ENCODE measurements at places on chromosomes 3 and 15. TPM values are rescaled to one million over a fixed set of nuclear protein-coding genes. Genes with fewer than 3 reads are reported as not detected.
A peak's percentile ranks its signal among the peaks of the same experiment; 100 is the strongest.

GRCh38 chr3:174862101-174862500 is 3.0 kb downstream of the NAALADL2 start:
- no peaks in the 10 kb centered on the region for H3K36me3 ChIP-seq
- H3K4me3 ChIP-seq = no peak overlapping the region
- DNase-seq = no peak
- H3K27me3 ChIP-seq = no peaks in the 10 kb centered on the region

GRCh38 chr3:54358969-54359694 is 236.8 kb downstream of the CACNA2D3 start:
- DNase-seq = peak; percentile 85
- H3K4me1 ChIP-seq = peaks cover 41% of the 10 kb centered on the region
- no peaks in the 10 kb centered on the region for H3K36me3 ChIP-seq
- peak overlapping the region; percentile 13 for H3K27ac ChIP-seq
- H3K4me3 ChIP-seq = no peak overlapping the region

GRCh38 chr3:171374260-171374659 is 85.9 kb downstream of the TNIK start:
- H3K27ac ChIP-seq = no peak overlapping the region
- no peaks in the 10 kb centered on the region for H3K27me3 ChIP-seq
- DNase-seq = no peak
- H3K36me3 ChIP-seq = no peaks in the 10 kb centered on the region
- H3K4me1 ChIP-seq = peaks cover 22% of the 10 kb centered on the region
- H3K4me3 ChIP-seq = no peak overlapping the region

The TNFAIP8L3 gene
- polyA plus RNA-seq = 1.4 TPM

DNA sequence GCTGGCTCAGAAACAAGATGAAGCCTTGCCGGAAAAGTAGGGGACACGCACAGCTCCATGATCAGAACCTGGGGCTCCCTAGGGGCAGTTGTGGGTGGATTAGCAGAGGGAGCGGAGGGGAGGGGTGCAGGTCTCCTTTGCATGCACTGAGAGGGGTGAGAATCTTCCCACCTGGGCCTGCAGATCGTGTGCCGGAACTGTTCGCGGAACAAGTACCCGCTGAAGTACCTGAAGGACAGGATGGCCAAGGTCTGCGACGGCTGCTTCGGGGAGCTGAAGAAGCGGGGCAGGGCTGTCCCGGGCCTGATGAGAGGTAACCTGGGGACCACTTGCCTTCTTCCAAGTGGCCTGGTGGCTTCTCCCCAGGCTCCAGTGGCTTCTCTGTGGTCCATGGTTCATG is 24.5 kb upstream of the NR2C2 start:
- peaks cover 6% of the 10 kb centered on the region for H3K4me1 ChIP-seq
- no peak overlapping the region for H3K4me3 ChIP-seq
- no peaks in the 10 kb centered on the region for H3K27me3 ChIP-seq
- no peaks in the 10 kb centered on the region for H3K36me3 ChIP-seq
- no peak for DNase-seq

DNA sequence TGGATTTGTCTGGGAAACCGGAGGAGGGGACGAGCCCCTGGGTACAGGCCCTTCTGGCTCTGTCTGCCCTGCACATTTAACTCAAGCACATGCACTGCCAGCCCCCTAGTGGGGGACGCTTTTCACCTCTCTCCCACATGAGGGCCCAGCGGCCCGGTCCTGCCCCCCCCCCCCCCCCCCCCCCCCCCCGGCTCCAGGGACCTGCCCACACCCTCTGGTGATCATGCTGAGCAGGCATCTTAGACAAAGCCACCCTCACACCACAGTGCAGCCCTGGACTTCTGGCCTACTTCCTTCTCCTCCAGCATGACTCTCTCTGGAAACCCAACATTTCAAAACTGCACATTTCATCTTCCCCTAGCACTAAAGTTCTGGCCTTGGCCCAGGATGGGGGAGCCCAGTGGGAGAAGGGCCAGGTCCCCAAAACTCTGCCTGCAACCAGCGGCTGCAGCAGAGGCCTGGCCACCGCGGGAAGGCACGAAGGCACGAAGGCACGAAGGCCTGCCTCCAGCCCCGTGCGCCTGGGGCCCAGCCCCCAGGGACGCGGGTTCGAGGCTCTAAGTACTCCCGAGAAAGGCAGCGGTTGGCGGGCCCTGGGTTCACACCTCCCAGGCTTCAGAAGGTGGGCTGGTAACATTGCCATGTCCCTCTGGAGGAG is 14.1 kb downstream of the KLF15 start:
- H3K4me3 ChIP-seq = no peak overlapping the region
- H3K27me3 ChIP-seq = no peaks in the 10 kb centered on the region
- no peaks in the 10 kb centered on the region for H3K36me3 ChIP-seq
- H3K4me1 ChIP-seq = peaks cover 20% of the 10 kb centered on the region

GRCh38 chr15:38499651-38500050 is 45.7 kb downstream of the FAM98B start:
- no peaks in the 10 kb centered on the region for H3K4me1 ChIP-seq
- H3K4me3 ChIP-seq = no peak overlapping the region
- no peaks in the 10 kb centered on the region for H3K27me3 ChIP-seq
- H3K36me3 ChIP-seq = no peaks in the 10 kb centered on the region

The ADGRG7 gene
- polyA plus RNA-seq = not detected

DNA sequence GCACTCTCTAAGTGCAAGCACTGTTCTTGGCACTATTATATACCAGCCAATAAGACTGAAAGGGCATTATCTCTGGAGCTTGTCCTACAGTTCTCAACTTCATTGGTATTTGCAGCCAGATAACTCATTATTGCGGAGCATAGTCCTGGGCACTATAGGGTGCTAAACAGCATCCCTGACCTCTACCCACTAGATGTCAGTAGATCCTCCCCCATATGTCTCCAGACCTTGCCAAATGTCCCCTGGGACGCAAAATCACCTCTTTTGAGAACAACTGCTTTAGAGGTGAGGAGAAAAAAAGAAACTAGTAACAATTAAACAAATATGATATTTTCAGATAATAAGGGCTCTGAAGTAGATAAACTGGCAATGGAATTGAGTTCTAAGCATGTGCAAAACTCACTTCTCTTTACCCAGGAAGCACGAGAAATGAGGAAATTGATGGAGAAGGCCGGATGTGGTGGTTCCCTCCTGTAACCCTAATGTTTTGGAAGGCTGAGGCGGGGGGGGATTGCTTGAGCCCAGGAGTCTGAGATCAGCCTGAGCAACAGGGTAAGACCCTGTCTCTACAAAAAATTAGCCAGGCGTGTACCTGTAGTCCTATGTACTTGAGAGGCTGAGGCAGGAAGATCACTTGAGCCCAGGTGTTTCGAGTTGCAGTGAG is 61.4 kb downstream of the FRMD4B start:
- no peaks in the 10 kb centered on the region for H3K27me3 ChIP-seq
- H3K36me3 ChIP-seq = no peaks in the 10 kb centered on the region
- H3K4me1 ChIP-seq = peaks cover 10% of the 10 kb centered on the region
- no peak overlapping the region for H3K4me3 ChIP-seq
- DNase-seq = no peak
- no peak overlapping the region for H3K27ac ChIP-seq

GRCh38 chr3:176953106-176954060 is 243.9 kb downstream of the TBL1XR1 start:
- no peak overlapping the region for H3K27ac ChIP-seq
- no peaks in the 10 kb centered on the region for H3K27me3 ChIP-seq
- DNase-seq = peak; percentile 75
- no peak overlapping the region for H3K4me3 ChIP-seq
- peaks cover 36% of the 10 kb centered on the region for H3K4me1 ChIP-seq

DNA sequence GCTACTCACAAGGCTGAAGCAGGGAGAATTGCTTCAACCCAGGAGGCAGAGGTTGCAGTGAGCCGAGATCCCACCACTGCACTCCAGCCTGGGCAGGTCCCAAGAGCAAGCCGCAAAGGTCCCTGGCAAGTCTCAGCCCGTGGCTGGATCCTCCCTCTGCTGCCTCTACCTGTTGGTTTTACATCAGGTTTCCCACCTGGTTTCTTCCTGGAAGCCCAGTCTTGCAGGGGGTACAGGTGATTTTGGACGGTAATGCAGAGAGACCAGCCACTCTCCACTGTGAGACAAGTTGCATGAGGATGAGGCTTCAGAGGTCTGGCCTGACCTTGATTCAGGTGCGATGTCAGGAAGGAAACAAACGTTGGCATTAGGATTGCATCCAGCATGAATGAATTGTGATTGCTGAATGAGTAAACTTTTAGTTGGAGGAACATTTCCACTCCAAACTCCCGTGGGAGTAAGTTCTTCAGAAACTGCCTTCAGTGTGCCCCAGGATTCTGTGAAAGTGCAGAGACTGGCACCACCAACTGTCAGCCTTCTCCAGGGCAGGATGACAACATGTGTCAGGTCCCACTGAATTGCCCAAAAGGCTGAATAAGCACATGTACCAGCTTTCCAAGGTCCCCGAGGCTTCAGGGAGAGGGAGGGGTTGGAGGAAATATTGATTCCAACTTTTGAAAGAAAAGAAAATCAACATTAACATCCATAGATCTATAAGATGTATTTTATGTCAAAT is 189.4 kb downstream of the TJP1 start:
- H3K36me3 ChIP-seq = no peaks in the 10 kb centered on the region
- no peak overlapping the region for H3K27ac ChIP-seq
- H3K4me1 ChIP-seq = no peaks in the 10 kb centered on the region
- no peak for DNase-seq

GRCh38 chr3:18633002-18633401 is 207.9 kb upstream of the SATB1 start:
- no peaks in the 10 kb centered on the region for H3K27me3 ChIP-seq
- H3K4me3 ChIP-seq = no peak overlapping the region
- no peaks in the 10 kb centered on the region for H3K4me1 ChIP-seq
- H3K27ac ChIP-seq = no peak overlapping the region
- DNase-seq = no peak

GRCh38 chr15:31260646-31261265 is 65.9 kb upstream of the KLF13 start:
- no peaks in the 10 kb centered on the region for H3K36me3 ChIP-seq
- H3K4me1 ChIP-seq = peaks cover 8% of the 10 kb centered on the region
- H3K27ac ChIP-seq = no peak overlapping the region
- H3K4me3 ChIP-seq = no peak overlapping the region

- no peaks in the 10 kb centered on the region for H3K36me3 ChIP-seq
- peaks cover 14% of the 10 kb centered on the region for H3K4me1 ChIP-seq
- H3K27me3 ChIP-seq = no peaks in the 10 kb centered on the region
- DNase-seq = peak; percentile 26
- no peak overlapping the region for H3K4me3 ChIP-seq
- H3K27ac ChIP-seq = peak overlapping the region; percentile 39
These were observed 30.2 kb downstream of the ZNF710 start for GRCh38 chr15:90031231-90031791.

The FHIT gene
- polyA plus RNA-seq = 4.2 TPM

- H3K36me3 ChIP-seq = no peaks in the 10 kb centered on the region
- no peaks in the 10 kb centered on the region for H3K27me3 ChIP-seq
- H3K4me3 ChIP-seq = no peak overlapping the region
- DNase-seq = no peak
- no peaks in the 10 kb centered on the region for H3K4me1 ChIP-seq
These were observed 50.2 kb upstream of the THBS1 start for GRCh38 chr15:39530480-39531342.

DNA sequence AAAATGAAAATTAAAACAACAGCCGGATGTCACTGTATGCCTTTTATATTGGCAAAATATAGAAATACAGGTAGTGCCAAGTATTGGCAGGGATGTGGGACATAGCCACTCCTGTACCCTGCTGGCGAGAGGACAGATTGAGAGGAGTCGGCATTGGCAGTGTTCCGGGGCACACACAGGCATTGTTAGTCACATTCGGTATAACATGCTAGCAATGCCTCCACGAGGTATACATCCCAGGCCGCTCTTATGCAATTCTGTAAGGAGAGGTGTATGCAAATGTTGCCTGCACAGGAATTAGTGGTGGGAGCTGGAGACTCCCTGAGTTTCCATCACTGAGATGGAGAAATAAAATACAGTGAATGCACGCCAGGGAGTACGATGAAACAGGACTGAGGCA is 99.4 kb upstream of the DLG1 start:
- peaks cover 20% of the 10 kb centered on the region for H3K4me1 ChIP-seq
- DNase-seq = no peak
- no peaks in the 10 kb centered on the region for H3K27me3 ChIP-seq

DNA sequence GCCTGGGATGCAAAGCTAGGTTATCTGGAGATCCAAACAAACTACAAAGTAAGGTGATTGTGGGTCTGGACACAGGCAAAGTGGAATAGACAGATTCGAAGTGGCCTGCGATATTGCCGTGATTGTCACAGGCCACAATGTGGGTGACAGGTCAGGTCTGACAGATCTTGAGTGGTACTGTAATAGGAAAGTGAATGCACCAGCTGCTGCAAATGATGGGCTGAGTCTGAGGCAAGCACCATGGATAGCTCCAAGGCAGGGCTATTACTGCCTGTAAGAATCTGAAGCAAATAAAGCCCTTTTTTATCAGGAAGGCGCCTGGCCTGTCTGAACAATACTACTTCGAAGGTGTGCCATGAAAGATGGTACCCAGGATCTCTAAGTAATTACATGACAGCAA is 10.0 kb downstream of the ARMC8 start:
- H3K27me3 ChIP-seq = no peaks in the 10 kb centered on the region
- peaks cover 15% of the 10 kb centered on the region for H3K4me1 ChIP-seq
- DNase-seq = no peak
- no peak overlapping the region for H3K4me3 ChIP-seq
- H3K36me3 ChIP-seq = no peaks in the 10 kb centered on the region
- no peak overlapping the region for H3K27ac ChIP-seq

DNA sequence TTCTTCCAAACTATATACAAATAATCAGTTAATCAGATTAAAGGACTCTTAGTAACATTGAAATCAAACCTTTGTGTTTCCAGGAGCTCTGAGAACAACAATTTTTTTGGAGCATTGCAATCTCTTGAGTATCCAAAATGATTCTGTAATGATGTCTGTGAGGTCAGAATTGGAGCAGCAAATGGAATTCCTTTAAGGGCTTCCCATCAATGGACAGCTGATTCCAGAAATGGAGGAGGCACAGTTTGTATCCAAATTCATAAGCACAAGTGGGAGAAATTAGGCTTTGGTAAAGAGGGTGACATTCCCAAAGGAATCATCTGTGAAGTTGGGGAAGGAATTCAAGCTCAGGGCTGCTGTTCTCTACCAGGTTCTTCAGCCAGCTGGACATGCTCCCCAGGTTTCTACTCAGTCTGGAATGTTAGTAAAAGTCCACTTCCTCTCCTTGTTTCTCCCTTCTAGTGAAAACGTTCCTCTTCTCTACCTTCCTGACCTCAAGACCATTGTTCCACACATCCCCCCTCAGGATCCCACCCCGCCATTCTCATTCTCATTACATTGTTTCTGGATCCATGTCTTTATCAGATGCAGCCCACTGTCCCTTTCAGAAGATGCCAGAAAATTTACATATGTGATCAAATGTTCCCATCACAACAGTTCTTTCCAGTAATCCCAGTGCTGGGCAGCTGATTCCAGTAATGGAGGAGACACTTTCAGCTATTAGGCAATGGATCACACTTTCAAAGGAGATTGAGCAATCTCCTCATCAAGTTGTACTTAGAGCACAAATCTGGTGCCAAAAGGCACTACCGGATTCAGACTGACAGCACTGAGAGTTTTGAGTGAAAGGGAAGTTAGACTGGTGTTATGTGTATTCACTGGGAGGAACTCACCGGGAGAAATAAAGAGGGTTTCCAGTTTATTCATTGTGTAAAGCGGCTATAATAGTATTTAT is 391.3 kb upstream of the TPRG1 start:
- DNase-seq = no peak
- no peaks in the 10 kb centered on the region for H3K36me3 ChIP-seq
- peak overlapping the region; percentile 25 for H3K27ac ChIP-seq

The PLSCR2 gene
- polyA plus RNA-seq = not detected

- no peak overlapping the region for H3K27ac ChIP-seq
- DNase-seq = no peak
- peaks cover 7% of the 10 kb centered on the region for H3K4me1 ChIP-seq
- H3K27me3 ChIP-seq = peaks cover 4% of the 10 kb centered on the region
- H3K36me3 ChIP-seq = no peaks in the 10 kb centered on the region
These were observed 118.4 kb upstream of the TMC3 start for GRCh38 chr15:81492331-81492968.

Measured in heart left ventricle (tissue), 16 donors.